ENCODE measurements at places on chromosomes 16 and 17.
A peak's percentile ranks its signal among the peaks of the same experiment; 100 is the strongest.

- peak; percentile 40 for DNase-seq
- H3K36me3 ChIP-seq, result no peaks in the 10 kb centered on the region
- peaks cover 20% of the 10 kb centered on the region for H3K4me1 ChIP-seq
- no peak overlapping the region for H3K4me3 ChIP-seq
- peak overlapping the region; percentile 99 for H3K27ac ChIP-seq
- H3K27me3 ChIP-seq, result peaks cover 41% of the 10 kb centered on the region
Observed at GRCh38 chr17:61393904-61394629, 5.6 kb upstream of the TBX2 start.

DNA sequence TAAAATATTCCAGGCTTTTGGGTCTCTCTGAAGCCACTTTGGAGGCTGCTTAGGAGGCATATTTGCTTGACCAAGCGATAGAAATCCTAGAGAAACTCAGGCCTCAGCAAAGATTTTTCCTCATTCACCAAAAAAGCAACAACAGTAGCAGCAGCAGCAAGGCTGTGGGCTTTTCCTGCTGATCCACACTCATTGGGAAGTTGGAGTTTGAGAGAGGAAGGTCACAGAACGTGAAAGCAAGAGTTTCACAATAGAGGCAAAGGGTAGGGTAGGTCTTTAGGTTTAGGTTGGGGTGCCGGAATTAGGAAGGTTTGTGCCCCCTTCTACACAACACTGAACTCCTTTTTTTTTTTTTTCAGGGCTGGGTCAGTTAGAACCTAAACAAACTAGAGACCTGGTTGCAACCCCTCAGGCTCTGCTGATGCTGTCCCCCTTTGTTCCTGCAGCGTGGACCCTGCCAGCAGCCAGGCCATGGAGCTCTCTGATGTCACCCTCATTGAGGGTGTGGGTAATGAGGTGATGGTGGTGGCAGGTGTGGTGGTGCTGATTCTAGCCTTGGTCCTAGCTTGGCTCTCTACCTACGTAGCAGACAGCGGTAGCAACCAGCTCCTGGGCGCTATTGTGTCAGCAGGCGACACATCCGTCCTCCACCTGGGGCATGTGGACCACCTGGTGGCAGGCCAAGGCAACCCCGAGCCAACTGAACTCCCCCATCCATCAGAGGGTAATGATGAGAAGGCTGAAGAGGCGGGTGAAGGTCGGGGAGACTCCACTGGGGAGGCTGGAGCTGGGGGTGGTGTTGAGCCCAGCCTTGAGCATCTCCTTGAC, 2.0 kb downstream of the TMUB2 start:
- no peaks in the 10 kb centered on the region for H3K36me3 ChIP-seq
- H3K4me3 ChIP-seq, result no peak overlapping the region
- H3K4me1 ChIP-seq, result peaks cover 20% of the 10 kb centered on the region

DNA sequence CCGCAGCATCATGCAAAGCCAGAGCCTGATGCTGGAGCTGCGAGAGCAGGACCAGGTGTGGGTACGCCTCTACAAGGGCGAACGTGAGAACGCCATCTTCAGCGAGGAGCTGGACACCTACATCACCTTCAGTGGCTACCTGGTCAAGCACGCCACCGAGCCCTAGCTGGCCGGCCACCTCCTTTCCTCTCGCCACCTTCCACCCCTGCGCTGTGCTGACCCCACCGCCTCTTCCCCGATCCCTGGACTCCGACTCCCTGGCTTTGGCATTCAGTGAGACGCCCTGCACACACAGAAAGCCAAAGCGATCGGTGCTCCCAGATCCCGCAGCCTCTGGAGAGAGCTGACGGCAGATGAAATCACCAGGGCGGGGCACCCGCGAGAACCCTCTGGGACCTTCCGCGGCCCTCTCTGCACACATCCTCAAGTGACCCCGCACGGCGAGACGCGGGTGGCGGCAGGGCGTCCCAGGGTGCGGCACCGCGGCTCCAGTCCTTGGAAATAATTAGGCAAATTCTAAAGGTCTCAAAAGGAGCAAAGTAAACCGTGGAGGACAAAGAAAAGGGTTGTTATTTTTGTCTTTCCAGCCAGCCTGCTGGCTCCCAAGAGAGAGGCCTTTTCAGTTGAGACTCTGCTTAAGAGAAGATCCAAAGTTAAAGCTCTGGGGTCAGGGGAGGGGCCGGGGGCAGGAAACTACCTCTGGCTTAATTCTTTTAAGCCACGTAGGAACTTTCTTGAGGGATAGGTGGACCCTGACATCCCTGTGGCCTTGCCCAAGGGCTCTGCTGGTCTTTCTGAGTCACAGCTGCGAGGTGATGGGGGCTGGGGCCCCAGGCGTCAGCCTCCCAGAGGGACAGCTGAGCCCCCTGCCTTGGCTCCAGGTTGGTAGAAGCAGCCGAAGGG, 24.2 kb downstream of the C1QTNF1 start:
- peaks cover 7% of the 10 kb centered on the region for H3K4me1 ChIP-seq
- no peaks in the 10 kb centered on the region for H3K27me3 ChIP-seq
- H3K27ac ChIP-seq, result no peak overlapping the region
- H3K4me3 ChIP-seq, result no peak overlapping the region
- no peak for DNase-seq

GRCh38 chr16:23673971-23674614, 4.6 kb upstream of the PLK1 start:
- no peaks in the 10 kb centered on the region for H3K36me3 ChIP-seq
- no peak overlapping the region for H3K4me3 ChIP-seq
- no peaks in the 10 kb centered on the region for H3K27me3 ChIP-seq
- no peak for DNase-seq
- H3K27ac ChIP-seq, result no peak overlapping the region
- H3K4me1 ChIP-seq, result no peaks in the 10 kb centered on the region

GRCh38 chr17:20009302-20010098, at the start of gene SPECC1:
SPECC1 (plus strand) TSS chr17:20009359; CDS start chr17:20096652, 87,293 bp downstream.
- peak within 1 kb of the TSS; percentile 89 for H3K4me3 ChIP-seq
- H3K27me3 ChIP-seq, result peaks cover 68% of the 10 kb centered on the region
- no peaks in the 10 kb centered on the region for H3K36me3 ChIP-seq
- no peaks in the 10 kb centered on the region for H3K4me1 ChIP-seq
- H3K27ac ChIP-seq, result no peak within 1 kb of the TSS

GRCh38 chr17:77830816-77831473, 127.6 kb upstream of the TNRC6C start:
- DNase-seq, result no peak
- no peaks in the 10 kb centered on the region for H3K36me3 ChIP-seq
- no peaks in the 10 kb centered on the region for H3K27me3 ChIP-seq

DNA sequence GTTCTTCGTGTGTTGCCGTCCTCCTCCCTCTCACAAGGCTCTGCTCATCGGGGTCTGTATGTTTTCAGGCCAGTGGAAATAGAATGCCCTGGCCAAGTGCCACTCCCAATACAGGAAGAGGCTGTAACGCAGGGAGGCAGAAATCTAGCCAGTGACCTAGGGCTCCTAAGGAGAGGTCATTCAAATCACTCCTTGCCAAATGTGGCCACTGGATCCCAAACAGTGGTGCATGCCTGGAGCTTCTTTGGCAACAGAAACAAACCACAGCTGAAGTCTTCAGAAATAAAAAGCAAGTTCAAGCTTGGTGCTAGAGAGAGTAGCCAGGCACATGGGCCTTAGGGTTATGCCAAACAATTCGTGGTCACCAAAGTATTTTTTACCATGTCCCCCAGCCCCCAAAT, 66.1 kb downstream of the SMG6 start:
- no peak overlapping the region for H3K4me3 ChIP-seq
- H3K27me3 ChIP-seq, result no peaks in the 10 kb centered on the region
- no peak overlapping the region for H3K27ac ChIP-seq
- no peak for DNase-seq

GRCh38 chr17:51805185-51805584, 353.3 kb downstream of the CA10 start:
- H3K4me1 ChIP-seq, result peaks cover 18% of the 10 kb centered on the region
- no peak for DNase-seq
- no peak overlapping the region for H3K4me3 ChIP-seq
- peaks cover 7% of the 10 kb centered on the region for H3K27me3 ChIP-seq

- H3K36me3 ChIP-seq, result no peaks in the 10 kb centered on the region
- DNase-seq, result no peak
- H3K4me1 ChIP-seq, result no peaks in the 10 kb centered on the region
- H3K27ac ChIP-seq, result no peak overlapping the region
- peaks cover 55% of the 10 kb centered on the region for H3K27me3 ChIP-seq
- no peak overlapping the region for H3K4me3 ChIP-seq
Observed at GRCh38 chr16:86734543-86735460, 156.5 kb downstream of the FOXL1 start.

GRCh38 chr17:13599864-13600263, 1.9 kb downstream of the HS3ST3A1 start:
- H3K36me3 ChIP-seq, result no peaks in the 10 kb centered on the region
- H3K27me3 ChIP-seq, result peaks cover 50% of the 10 kb centered on the region
- peaks cover 8% of the 10 kb centered on the region for H3K4me1 ChIP-seq
- H3K4me3 ChIP-seq, result no peak overlapping the region
- no peak for DNase-seq
- H3K27ac ChIP-seq, result no peak overlapping the region

- H3K27me3 ChIP-seq, result no peaks in the 10 kb centered on the region
- no peak for DNase-seq
- no peaks in the 10 kb centered on the region for H3K4me1 ChIP-seq
- H3K4me3 ChIP-seq, result no peak overlapping the region
- no peak overlapping the region for H3K27ac ChIP-seq
- no peaks in the 10 kb centered on the region for H3K36me3 ChIP-seq
Observed at GRCh38 chr17:9632741-9633140, 12.6 kb upstream of the USP43 start.

DNA sequence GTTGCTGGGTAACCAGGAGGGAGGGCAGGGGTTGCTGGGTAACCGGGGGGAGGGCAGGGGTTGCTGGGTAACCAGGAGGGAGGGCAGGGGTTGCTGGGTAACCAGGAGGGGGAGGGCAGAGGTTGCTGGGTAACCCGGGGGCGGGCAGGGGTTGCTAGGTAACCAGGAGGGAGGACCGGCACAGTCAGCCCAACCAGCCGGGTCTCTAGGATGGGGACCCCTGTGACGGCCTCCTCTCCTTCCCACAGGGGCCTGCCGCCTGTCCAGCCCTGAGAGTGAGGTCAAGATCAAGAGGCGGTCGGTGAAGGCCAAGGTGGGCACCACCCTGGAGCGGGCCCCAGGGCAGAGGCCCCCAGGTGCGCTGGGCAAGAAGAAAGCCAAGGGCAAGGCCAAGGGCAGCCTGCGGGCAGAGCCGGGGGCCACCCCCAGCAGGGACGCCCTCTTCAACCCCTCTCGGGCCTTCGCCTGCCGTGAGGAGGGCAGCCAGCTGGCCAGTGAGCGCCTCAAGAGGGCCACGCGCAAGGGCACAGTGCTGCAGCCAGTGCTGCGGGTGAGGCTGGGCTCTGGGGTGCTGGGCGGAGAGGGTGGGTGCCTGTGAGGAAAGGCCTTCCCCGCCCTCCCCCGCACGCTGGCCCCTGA, 54.6 kb downstream of the ACTG1 start:
- no peak overlapping the region for H3K27ac ChIP-seq
- no peaks in the 10 kb centered on the region for H3K36me3 ChIP-seq
- no peak overlapping the region for H3K4me3 ChIP-seq
- no peaks in the 10 kb centered on the region for H3K4me1 ChIP-seq
- no peaks in the 10 kb centered on the region for H3K27me3 ChIP-seq
- DNase-seq, result no peak

- no peaks in the 10 kb centered on the region for H3K27me3 ChIP-seq
- H3K4me1 ChIP-seq, result peaks cover 6% of the 10 kb centered on the region
- no peaks in the 10 kb centered on the region for H3K36me3 ChIP-seq
- peak; percentile 47 for DNase-seq
- H3K27ac ChIP-seq, result peak overlapping the region; percentile 51
Observed at GRCh38 chr16:17205279-17206211, 265.2 kb downstream of the XYLT1 start.

GRCh38 chr17:74859459-74860228, at the start of gene GRIN2C:
GRIN2C (minus strand) TSS chr17:74859885; CDS start chr17:74855092, 4,793 bp downstream.
- H3K27ac ChIP-seq, result no peak within 1 kb of the TSS
- H3K36me3 ChIP-seq, result no peaks in the 10 kb centered on the region
- H3K4me3 ChIP-seq, result peak within 1 kb of the TSS; percentile 39
- H3K27me3 ChIP-seq, result peaks cover 65% of the 10 kb centered on the region

DNA sequence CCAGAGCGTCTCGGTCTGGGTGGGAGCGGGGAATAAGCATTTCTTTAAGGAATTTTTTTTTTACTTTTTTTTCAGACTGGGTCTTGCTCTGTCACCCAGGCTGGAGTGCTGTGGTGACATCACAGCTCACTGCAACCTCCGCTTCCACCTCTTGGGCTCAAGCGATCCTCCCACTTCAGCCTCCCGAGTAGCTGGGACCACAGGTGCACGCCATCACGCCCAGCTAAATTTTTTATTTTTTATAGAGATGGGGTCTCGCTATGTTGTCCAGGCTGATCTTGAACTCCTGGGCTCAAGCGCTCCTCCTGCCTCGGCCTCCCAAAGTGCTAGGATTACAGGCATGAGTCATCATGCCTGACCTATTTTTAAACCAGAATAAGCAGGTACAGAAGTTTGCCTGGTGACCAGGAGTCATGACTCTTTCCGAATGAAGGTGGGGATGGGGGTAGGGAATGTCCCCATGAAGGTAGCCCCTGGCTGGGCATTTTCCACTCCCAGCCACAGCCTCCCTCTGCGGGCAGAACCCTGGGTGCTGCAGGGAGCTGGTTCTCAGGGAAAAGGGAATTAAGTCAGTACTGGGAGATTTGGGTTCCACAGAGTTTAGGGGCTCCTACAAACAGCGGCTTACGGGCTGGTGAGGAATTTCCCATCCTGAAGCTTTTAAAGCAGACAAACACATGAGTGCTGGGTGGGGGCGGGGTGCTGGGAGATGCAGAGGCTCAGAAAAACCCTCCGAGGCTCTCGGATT, 48.3 kb downstream of the TBC1D16 start:
- no peak for DNase-seq
- peaks cover 59% of the 10 kb centered on the region for H3K4me1 ChIP-seq
- H3K27me3 ChIP-seq, result no peaks in the 10 kb centered on the region
- H3K27ac ChIP-seq, result peak overlapping the region; percentile 89
- no peaks in the 10 kb centered on the region for H3K36me3 ChIP-seq
- H3K4me3 ChIP-seq, result no peak overlapping the region

GRCh38 chr17:59561042-59561441, 4.4 kb upstream of the DHX40 start:
- no peaks in the 10 kb centered on the region for H3K36me3 ChIP-seq
- peaks cover 2% of the 10 kb centered on the region for H3K4me1 ChIP-seq
- H3K27me3 ChIP-seq, result no peaks in the 10 kb centered on the region
- no peak overlapping the region for H3K27ac ChIP-seq
- peak; percentile 7 for DNase-seq

Data from hepatocyte (in vitro differentiated cells).